ENCODE measurements at places on chromosomes 16 and 17.

GRCh38 chr16:1152123-1152638 lies 725 bp upstream of the CACNA1H start:
- no peak for DNase-seq

- no peak for DNase-seq
These were observed 761 bp downstream of the GAN start for GRCh38 chr16:81315271-81316175.

DNA sequence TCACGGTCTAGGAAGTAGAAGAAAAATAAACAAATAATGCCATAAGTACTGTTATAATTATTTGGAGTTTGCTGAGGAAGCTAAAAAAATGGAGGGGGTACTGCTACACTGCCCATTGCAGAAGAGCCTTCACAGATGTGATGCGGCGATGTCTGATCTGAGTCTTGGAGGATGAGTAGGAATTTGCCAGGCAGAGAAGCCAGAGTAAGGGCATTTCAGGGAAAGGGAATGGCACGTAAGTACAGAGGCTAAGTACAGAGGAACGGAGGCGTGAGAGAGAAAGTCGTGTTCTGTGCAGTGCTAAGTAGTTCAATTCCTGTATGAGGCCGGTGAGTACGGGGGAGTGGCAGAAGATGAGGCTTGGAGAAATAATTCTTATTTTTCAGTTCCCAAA lies 741 bp upstream of the GRB2 start:
- no peak for DNase-seq

GRCh38 chr17:70138291-70138865 lies 31.0 kb upstream of the KCNJ2 start:
- DNase-seq: no peak

GRCh38 chr16:50666658-50667496 lies 14.2 kb downstream of the SNX20 start:
- no peak for DNase-seq

DNA sequence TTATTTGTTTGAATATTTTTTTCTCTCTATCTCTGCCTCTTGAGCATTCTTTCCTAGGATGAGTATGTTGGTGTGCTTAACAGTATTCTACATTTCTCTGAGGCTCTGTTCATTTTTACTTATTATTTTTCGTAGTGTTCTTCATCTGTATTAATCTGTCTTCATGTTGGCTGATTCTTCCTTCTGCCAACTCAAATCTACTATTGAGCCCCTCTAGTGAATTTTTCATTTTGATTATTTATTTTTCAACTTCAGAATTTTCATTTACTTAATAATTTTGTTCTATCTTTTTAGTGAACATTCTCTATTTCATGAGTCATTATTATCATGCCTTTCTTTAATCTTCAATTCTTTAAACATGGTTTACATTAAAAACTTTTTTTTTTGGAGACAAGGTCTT lies 3.2 kb upstream of the ST6GALNAC1 start:
- DNase-seq: no peak

GRCh38 chr17:17032131-17032692 lies 10.0 kb upstream of the MPRIP start:
- DNase-seq: no peak

DNA sequence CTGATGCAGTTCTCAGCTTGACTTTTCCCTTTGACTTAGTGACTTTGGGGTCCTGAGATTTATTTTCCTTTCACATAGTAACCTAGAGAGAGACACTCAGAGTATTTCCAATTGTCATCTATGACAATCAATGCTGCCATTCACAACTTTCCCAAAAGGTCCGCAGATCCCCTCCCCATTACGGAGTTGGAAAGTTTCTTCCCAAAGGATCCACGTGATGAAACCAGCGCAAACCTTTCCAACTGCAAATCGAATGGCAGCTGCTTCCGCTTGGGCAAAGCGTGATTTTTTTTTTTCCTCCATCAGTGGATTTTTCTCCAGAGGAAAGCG lies 538 bp upstream of the FCSK start:
- no peak for DNase-seq

DNA sequence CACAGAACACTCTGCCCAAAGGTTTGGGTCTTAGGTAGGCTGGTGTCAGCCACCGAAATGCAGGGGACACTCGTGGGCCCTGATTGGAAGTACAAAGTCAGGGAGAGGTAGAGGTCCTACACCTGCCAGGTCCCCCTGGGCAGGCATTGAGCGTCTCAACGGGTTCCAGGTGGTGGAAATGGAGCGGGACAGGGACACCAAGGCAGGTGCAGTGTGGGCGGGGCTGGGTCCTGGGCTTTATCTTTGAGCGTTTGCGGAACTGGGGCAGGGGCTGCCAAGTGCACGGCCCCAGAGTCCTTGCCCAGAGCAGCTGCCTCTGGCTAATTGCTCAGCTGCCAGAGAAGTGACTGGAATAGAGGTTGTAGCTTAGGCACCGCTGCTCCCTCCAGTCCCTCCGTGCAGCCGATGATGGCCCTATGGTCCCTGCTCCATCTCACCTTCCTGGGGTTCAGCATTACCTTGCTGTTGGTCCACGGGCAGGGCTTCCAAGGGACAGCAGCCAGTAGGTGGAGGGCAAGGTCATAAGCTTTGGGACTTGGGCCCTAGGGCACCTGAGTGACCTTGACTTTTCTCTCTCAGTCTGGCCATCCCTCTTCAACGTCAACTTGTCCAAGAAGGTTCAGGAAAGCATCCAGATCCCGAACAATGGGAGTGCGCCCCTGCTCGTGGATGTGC lies at the start of gene ZACN:
Gene ZACN, plus strand, starts transcription at position 323 of the 675 bp plus-strand sequence. Its CDS starts 83 bp downstream, at position 406.
- DNase-seq: no peak

GRCh38 chr17:57207396-57207795 lies 48.9 kb upstream of the MSI2 start:
- no peak for DNase-seq

DNA sequence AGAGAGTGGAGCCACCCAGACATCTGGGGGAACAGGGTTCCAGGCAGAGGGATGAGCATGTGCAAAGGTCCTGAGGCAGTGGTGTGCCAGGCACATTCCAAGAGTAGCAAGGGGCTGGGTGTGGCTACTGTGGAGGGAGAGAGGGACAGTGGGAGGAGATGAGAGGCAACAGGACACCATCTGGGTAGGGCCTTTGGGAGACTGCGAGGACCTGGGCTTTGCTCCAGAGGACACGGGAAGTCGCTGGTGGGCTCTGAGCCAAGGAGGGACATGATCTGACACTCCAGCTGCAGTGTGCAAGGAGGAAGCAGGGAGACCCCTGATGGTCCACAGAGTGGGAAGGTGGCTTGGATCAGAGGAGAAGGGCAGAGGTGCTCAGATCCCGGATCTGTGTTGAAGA lies 56.7 kb upstream of the MED9 start:
- no peak for DNase-seq

GRCh38 chr17:62628831-62629555 lies 1.5 kb downstream of the MRC2 start:
- no peak for DNase-seq

GRCh38 chr16:69865701-69866100 lies 85.4 kb upstream of the CLEC18A start:
- DNase-seq: no peak

Data from NCI-H1417 treated with DMSO at 0.1 percent for 48 hours (cell line).